ENCODE measurements at places on chromosomes 6 and 20.

DNA sequence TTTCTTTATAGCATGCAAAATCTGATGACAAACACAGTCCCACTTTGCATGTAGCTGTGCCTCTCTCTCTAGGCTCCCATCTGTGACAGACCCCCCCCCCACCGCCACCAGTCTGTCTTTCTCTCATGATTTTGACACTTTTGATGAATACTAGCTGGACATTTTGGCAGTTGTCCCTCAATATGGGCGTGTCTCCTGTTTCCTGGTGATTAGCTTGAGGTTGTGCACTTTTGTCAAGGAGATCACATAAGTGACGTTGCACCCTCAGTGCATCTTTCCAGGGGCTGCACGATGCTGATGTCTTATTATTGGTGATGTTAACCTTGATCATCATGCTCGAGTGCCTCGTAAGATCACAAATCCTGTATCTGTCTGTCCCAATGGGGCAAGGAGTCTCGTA lies 155.1 kb downstream of the EYA2 start:
- DNase-seq = no peak

DNA sequence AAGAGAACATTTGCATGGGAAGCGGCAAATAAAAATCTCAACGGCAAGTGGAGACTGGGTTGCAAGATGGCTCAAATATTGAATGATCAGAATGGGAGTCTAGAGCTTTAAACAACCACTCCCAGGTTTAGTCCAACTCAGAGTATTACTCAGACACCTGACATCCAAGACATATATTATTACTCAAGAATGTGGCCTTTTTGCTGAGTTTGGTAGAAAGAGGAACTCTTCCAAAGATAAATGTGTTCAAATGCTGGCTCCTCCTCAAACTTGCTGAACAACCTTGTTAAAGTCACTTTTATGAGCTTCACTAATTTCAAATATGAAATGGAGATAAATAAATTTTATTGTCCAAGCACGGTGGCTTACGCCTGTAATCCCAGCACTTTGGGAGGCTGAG lies 77.8 kb downstream of the ESR1 start:
- DNase-seq = no peak

DNA sequence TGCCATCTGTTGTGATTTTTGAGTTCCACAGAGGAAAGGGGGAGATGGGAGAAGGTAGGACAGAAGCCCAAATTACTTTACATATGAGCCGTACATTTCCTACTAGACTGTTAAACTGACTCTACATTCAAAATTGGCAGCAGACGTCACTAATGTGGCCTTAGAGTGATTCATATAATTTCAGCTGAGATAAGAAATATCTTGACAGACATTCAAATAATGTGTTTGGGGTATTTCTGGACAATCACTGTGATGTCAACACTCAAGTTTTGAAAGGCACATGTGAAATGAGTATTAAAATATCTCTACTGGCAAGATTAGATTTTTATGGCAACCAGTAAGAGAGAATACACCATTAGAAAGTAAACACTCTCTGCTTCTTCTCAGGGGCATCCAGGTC lies 104.0 kb downstream of the MTFR2 start:
- no peak for DNase-seq

DNA sequence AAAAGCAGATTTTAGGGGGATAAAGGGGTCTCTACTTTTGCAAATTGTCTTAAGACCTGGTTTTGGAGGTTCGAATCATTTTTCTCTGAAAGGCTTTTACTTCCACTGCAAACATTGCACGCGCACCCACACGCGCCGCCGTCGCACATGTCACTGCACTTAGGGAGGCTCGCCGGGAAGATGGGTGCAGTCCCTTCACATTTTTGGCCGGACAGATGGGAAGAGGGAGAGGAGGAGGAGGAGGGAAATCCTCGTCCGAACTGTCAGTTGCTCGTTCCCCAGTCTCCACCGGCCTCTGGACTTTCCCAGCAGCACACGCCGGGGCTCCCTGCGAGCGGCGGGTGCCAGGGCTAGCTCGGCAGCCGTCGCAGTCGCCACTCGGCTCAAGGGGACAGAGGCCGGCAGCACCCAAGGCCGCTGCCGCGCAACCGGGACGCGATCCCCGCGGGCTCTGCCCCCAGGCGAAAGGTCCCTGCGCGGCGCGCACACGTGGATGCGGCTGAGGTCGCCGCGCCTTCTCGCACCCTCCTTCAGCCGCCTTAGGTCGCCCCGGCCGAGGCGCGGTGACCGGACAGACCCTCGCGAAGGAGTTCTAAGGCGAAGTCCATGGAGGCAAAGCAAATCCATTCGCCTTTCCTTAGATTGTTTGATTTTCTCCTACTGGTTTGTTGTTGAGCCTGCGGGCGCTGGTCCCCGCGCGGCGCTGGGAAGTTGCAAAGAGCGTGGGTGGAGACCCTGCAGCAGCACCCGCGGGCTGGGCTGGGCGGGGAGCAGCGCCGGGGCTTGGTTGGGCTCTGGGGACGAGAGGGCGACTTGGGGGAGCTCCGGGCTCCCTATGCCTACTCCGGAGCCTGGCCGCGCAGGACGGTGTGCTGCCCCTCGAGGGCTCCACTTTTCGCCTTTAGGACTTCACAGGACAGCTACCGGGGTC lies 1.2 kb downstream of the MYB start:
- DNase-seq = peak; percentile 59

GRCh38 chr6:4308364-4308763 lies 173.0 kb upstream of the ECI2 start:
- no peak for DNase-seq

DNA sequence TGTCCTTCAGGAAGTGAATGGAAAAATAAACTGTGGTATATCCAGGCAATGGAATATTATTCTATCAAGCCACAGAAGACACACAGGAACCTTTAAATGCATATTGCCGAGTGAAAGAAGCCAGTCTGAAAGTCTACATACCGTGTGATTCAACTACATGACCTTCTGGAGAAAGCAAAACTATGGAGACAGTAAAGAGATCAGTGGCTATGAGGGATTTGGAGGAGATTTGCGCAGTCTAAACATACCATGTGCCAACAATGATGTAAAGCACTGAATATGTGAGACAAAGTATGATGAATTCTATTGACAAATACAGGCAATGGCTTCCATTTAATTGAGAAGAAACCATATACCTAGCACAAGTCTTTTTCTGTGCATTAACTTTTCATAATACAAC lies 518.3 kb upstream of the ZNF337 start:
- no peak for DNase-seq

GRCh38 chr6:28353356-28353755 lies 3.6 kb downstream of the ZKSCAN3 start:
- DNase-seq = no peak

- no peak for DNase-seq
These were observed 17.3 kb upstream of the ID1 start for GRCh38 chr20:31587545-31588389.

DNA sequence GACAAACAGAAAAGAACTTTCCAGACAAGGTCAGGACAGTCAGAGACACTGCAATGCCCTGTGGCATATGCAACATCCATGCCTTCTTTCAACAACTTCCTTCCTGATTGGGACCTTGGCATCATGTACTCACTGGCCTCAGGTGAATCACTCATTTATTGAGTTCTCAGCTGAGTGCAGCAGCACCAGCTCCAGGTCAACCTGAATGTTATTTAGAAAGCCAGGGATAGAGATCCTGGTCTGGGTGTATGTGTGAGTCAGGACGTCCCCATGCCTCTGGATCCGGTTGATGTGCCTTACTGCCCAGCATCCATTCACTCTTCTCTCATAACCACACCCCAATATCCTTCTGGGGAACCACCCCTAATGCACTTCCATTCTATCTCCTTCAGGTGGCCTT lies 54.4 kb downstream of the SNRNP48 start:
- no peak for DNase-seq

DNA sequence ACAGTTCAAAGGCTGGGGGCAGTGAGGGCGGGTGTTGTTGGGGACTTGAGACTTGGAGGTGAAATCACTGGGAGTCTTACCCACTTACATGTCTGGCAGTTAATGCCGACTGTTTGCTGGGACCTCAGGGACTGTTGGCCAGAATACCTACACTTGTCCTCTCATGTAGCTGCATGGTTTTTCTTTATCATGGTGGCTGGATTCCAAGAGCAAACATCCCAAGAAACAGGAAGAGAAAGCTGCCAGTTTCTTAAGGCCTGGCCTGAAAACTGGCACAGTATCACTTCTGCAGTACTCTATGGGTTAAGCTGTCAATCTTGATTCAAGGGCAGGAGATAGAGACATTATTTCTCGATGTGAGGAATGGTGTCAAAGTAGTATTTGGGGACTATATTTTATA lies 19.8 kb upstream of the C6orf62 start:
- DNase-seq = no peak

DNA sequence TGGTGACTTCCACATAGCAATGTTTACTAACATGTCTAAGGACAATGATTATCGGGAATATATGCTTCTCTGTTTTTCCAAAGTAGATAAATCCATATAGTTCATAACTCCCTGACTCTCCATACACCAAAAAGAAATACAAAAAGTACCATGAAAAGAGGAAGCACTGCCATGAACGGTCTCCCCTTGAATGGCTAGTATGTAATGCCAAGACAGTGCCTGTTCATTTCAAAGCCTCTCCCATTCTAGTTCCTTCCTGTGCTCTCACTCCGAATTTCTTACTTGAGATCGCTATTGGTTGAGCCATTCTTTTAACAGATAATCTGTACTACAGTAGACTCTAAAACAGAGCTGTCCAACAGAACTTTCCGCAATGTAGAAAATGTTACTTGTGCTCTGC lies 54.8 kb upstream of the EDN1 start:
- no peak for DNase-seq

- no peak for DNase-seq
These were observed 579.6 kb upstream of the MAP3K7 start for GRCh38 chr6:91166271-91167046.

DNA sequence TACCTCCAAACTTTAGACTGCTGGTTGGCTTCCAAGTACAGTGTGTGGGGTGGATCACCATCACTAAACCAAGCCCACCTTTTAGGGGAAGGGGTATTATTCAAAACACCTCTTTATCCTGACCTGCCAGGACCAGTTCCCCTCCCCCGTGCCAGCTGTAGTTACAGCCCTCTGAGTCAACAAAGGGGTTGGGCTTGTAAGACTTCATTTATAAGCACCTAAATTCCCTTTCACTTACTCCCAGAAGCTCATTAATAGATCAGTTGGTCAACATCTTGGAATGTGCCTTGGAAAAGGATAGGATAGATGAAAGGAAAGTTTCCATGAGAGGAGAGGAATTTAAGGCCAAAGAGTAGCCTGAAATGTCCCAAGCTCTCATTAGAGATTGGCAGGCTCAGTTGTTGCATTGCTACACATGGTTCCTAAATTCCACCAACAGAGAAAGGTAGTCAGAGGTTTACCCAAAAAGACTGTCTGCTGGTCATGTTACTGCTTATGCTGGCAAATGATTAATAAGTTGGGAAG lies 59.2 kb downstream of the TNFAIP3 start:
- peak; percentile 39 for DNase-seq

- DNase-seq = no peak
These were observed 300.7 kb downstream of the RNGTT start for GRCh38 chr6:88662653-88663174.

GRCh38 chr6:151413372-151414145 lies 22.2 kb upstream of the ZBTB2 start:
- peak; percentile 45 for DNase-seq

GRCh38 chr6:22366214-22366613 lies 69.4 kb upstream of the PRL start:
- DNase-seq = no peak

DNA sequence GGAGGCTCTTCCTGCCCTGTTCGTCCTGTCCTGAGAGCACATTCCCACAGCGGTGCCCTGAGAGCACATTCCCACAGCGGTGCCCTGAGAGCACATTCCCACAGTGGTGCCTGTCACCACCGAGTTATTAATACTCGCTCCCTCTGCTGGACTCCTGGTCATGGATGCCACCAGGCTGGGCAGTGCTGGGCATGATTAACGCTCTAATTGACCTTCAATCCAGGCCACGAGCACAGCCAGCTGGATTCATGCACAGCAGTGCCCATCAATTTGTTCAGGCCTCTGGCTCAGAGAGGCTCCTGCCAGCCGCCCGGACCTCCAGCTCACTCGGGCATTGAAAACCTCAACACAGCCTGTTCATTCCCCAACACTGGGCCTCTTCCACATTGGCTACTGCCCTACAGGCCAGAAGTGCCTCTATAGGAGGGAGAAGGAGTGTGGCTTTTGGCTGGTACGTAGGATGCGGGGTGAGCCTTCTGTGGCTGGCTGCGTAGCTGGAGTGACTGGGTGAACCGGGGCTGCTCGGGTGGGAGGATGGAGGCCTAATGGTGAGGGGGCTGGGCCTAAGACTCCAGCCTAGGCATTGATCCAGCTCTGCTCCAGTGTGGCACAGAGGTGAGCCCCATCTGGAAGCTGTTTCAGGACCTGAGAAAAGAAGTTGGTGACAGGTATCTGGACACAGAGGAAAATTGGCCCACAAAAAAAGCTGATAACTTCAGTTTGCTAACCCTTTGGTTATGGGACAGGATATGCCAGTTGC lies 9.3 kb downstream of the IP6K3 start:
- DNase-seq = no peak

DNA sequence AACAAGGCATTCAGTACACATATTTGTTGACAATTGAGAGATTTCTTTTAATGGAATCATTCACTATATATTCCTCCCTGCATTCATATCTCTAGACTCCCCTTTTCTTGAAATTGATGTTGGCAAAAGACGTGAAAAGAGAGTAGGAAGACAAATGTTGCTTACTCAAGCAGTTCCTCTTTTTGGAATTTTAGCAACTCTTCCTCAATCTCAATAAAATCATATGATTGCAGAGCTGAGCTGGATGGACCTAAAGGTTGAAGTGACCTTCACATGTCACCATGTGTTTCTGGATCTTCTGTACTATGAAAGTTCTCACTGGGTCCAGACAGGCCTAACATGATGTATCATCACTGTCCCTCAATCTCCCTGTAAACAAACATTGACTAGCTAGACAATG lies 18.6 kb downstream of the ADGRF1 start:
- DNase-seq = no peak

- DNase-seq = no peak
These were observed 12.7 kb upstream of the PRELID3B start for GRCh38 chr20:59055302-59055701.

DNA sequence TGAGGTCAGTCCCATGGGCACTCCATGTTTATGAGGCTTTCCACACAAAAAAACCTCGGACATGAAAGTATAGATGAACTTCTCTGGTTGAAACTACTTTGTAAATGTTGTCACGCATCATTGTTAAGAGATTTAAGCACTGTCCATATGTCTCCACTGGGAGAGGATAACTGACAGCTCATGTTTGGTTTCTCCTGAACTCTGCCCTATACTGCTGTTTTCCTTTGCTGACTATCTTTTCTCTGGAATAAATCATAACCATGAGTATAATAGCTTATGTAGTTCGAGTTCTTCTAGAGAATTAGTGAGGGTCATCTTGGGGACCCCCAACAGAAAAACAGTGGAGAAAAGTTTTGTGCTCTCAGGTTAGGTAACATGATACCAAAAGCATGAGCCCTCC lies 14.3 kb downstream of the THEMIS start:
- no peak for DNase-seq

DNA sequence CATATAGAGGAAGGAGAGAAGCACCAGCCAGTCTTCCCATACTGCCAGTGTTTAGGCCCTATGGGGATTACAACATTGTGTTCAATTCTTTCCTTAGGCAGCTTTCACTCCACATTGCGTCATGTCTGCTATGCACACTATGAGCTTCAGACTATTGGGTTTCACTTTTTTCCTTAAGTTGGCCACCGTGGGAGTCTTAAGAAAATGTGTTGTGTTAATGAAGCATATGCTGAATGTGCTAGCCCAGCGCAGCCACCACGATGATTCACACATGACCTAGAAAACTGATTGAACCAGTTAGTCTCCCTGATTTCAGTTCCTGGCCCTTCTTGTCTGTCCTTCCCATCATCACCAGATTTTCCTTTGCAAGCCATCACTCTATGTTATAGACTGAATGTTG lies 21.5 kb downstream of the TUBB2B start:
- DNase-seq = no peak

- no peak for DNase-seq
These were observed 27.1 kb downstream of the TOMM6 start for GRCh38 chr6:41814629-41815028.

Measured in activated naive CD4-positive, alpha-beta T cell treated with anti-CD3 and anti-CD28 coated beads, Interleukin-2, amount 50 U/mL, for 16 hours (primary cell).